ENCODE measurements at places on chromosomes 4 and X.

DNA sequence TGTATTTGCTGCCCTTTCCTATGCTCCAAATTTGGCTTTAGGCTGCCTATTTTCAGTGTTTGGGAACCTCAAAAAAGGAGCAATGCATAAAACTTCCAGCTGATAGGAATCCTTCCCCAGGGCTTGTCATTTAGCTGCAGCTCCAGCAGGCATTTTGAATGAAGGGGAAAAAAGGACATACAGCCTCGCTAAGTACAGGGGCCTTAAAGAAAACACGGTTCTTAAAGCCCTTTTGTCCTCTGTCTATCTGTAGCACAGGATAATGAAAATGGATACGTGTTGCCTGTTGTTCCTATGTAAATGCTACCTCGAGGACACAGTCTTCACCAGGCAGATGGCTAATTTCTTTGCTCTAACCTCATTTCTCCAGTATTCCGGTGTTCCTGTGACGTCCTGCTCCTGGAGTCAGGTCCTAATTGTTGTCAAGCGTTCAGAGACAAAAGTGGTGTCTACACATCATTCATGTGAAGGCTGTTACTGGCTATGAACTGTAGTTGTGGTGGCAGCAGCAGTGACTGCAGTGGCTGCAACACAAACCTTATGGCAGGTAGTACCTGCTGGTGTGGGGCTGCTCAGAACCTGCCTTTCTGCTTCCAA lies 117.4 kb downstream of the MGST2 start:
- peak; percentile 60 for DNase-seq

DNA sequence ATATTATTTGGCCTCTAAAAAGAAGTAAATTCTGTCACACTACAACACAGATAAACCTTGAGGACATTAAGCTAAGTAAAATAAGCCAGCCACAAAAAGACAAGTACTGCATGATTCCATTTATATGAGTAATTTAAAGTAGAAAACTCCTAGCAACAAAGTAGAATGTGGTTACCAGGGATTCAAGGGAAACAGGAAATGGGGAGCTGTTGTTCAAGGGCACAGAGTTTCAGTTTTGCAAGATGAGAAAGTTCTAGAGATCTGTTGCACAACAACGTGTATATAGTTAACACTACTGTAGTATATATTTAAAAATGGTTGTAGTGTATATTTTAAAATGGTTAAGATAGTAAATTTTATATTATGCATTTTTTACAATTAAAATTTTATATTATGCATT lies 25.4 kb downstream of the SEC31A start:
- DNase-seq = no peak

DNA sequence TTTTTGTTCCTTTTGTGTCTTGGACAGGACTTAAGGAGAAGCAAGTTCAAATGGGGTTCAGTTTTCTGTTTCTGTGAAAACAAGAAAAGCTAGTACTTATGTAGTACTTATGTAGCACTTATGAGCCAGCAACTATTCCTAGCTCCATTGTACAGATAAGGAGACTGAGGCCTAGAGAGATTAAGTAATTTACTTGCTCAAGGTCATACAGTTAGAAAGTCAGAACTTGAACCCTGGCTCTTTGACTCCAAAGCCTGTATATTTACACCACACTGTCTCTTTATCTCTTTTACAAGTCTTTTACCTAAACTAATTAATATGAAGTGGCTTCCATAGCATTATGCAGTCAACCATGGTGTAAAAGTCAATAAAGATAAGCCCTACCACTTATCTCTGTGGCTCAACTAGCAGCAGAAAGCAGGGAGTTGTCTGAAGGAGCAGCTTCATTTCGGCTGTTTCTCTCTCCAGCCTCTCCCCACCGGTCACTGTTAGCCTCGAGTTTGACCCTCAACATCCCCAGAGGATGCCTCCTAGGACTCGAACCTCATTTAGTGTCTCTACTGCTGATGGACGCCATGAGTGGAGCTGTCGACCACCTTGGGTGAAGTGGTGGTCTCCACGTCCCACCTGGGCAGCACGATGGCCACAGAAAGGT lies 209.9 kb downstream of the SHROOM3 start:
- no peak for DNase-seq

GRCh38 chr4:88814043-88814617 lies 116.5 kb upstream of the NAP1L5 start:
- DNase-seq = no peak

DNA sequence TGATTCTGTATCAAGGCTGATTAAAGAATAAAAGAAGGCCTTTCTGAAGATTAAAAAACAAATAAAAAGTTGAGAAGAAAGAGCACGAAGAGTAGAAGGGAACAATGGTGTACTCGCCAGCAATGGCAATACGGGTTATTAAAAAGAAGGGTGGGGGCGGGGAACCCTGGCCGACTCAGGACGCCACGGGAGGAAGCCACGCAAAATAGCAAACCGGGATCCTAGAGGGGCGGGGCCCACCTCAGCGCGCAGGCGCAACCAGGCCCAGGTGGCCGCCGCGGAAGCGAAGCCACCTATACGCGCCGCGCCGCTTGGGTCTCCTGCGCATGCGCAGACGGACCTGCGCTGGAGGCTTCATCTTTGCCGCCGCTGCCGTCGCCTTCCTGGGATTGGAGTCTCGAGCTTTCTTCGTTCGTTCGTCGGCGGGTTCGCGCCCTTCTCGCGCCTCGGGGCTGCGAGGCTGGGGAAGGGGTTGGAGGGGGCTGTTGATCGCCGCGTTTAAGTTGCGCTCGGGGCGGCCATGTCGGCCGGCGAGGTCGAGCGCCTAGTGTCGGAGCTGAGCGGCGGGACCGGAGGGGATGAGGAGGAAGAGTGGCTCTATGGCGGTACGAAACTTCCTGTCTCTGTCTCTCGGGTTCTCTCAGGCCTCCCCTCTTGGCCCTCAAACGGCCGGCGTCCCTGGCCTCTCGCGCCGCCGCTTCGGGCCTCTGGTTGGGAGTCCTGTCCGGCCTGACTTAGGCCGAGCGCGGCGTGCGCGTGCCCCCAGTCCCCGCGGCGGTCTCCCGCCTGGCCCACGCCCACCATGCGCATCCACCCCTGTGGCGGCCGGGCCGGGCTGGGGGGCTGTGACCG lies at the start of gene FIP1L1:
FIP1L1 (plus strand) TSS at position 323 of the 852 bp plus-strand sequence; CDS start at position 521, 198 bp downstream.
- DNase-seq = peak; percentile 91

DNA sequence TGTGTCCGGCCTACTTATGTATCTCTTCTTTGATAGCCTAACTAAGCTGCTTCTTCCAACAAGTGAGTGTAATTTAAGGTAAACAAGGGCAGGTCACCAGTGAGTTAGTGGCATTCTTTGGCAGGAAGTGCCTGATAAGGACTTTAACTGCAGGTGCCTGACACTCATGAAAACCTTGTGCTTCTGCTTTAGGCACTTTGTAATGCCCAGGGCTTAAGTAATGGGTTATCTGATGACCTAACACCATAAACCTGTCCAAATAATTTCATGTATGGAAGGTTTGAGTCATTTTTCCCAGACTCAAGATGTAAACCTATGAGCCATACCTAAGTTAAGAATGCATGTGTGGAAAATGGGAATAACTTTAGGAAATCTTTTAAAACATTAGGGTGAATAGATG lies 43.0 kb downstream of the BCOR start:
- no peak for DNase-seq

GRCh38 chr4:184536881-184537248 lies 62.5 kb upstream of the IRF2 start:
- DNase-seq = peak; percentile 6

- no peak for DNase-seq
Measured at GRCh38 chr4:139913398-139913990, 240.5 kb downstream of the MAML3 start.

- DNase-seq = no peak
Measured at GRCh38 chr4:160580581-160580980, 1477.7 kb downstream of the RAPGEF2 start.
